ENCODE measurements at places on chromosomes 13 and 19. TPM values are rescaled to one million over a fixed set of nuclear protein-coding genes. Genes with fewer than 3 reads are reported as not detected.

PROZ gene
- total RNA-seq: not detected

GRIN3B gene
- total RNA-seq: 1.5 TPM

SHISA2 gene
- total RNA-seq: not detected

CCL25 gene
- not detected for total RNA-seq

UNC13A gene
- total RNA-seq: 1.00 TPM

PPM1N gene
- total RNA-seq: 8.0 TPM

ZNF729 gene
- total RNA-seq: not detected
